ENCODE measurements at places on chromosomes 12 and 14.

GRCh38 chr14:87014856-87015255 is 978.1 kb downstream of the GALC start:
- no peak for DNase-seq

DNA sequence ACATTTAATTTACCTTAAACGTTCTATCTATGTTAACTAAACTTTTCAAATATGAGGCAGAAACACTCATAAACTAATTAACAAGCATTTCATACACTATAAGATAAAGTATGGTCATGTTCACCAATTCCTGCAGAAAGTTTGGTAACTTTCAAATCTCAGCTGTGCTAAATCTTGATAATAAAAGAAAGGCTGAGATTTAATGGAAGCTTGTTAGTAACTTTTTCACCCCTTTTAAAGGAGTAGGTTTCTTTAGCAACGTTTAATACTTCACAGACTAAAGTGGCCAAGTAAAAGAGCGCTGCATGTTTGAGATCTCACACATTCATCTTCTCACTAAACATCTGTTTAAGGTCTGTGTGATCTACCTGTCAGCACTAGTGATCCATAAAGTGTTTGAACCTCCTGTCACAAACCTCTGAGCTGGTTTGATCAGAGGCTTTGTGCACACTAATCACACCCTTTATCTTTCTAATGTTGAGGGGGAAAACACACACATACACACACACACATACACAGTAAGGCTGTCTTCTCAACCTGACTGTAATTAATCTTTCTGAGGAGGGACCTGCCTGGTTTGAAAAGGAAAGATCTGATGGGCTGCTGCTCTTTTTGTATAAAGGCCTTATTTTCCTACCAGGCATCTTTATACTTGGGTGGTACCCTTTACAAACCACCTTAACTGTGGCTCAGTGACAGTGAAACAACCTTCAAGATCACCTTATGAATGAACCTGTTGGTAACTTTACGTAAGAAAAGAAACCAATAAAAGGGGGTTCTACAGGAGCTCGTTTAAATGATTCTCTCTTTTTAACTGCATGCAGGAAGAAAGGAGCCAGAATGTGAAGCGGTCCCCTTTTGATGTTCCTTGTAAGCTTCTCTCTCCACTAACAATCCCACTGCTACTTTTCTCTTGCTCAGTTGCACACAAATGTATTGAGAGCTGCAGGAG is 244.2 kb downstream of the SOX5 start:
- DNase-seq: no peak

- no peak for DNase-seq
Measured at GRCh38 chr12:46387670-46388069, 15.1 kb upstream of the SLC38A2 start.

DNA sequence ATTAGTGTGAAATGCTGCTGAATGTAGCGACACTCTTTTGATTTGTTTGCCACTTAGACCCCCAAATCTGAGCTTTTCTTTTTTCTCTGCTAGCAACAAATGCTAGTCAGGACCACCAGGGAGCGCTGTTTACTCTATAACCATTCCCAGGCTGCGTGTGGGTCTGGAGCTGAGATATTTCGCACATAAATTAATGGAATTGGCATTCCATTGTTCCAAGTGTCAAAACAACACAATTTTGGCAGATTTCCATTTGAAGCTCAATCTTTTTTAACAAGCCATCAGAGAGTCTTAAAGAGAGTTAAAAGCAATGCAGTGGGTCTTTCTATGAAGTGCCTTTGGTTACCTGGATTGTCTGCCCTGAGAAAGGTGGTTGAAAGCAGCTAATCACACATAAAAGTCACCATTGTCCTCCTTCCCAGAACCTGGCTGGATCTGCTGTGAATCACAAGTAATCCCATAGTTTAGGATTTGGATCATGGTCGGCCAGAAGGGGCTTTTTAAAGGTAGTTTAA is 7.4 kb upstream of the TMEM132C start:
- no peak for DNase-seq

DNA sequence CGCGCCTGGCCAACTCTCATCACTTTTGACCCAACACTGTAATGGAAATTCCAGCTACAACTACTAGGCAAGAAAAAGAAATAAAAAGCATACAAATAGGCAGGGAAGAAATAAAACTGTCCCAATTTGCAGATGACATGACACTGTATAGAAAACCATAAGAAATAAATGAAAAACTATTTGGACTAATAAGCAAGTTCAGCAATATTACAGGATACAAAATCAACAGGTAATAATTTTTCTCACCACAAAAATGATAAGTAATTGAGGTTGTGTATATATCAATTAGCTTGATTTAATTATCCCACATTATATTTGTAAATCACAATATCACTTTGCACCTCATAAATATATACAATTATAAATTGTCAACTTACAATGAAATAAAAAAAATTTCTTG is 41.9 kb upstream of the OASL start:
- no peak for DNase-seq

DNA sequence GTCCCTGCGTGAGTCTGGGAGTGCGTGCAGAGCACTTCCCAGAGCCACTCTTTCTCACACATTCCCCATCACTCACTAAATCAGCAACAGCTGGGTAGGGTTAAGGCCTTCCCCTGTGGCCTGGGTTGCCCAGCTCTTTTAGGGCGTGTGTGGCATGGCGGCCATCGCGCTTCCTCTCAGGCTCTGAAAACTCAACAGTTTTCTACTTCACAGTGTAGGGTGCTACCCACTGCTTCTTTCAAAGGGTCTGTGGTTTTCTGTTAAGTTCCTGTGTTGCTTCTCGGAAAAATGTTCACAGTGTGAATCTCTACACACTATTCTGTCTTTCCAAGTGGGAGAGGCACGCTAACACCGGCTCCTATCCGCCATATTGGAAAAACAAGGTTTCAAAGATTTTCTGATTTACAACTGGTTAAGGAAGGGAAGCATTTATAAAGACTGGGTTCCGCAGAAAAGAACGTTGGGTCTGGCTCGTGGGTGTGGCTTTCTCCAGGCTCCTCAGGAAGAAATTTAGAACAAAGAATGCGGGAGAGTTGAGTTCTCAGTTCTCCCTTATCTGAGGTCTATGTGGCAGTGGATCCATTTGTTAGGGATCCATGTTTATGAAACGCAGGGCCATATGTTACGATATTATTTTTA is 34.9 kb upstream of the AEBP2 start:
- DNase-seq: no peak

DNA sequence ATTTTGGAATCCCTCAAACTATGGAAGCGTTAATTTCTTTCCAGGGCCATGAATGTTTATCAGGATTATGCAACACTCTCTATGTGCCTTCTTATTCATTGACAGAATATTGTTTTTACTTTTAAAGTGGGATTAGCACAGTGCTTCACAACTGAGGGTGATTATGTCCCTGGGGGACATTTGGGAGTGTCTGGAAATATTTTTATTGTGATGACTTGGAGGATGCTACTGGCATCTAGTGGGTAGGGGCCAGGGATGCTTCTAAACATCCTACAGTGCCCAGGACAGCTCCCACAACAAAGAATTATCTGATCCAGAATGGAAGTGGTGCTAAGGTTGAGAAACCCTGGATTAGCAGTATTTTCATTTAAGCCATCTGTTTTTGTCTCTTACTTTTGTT is 338.5 kb upstream of the SOX5 start:
- DNase-seq: no peak

DNA sequence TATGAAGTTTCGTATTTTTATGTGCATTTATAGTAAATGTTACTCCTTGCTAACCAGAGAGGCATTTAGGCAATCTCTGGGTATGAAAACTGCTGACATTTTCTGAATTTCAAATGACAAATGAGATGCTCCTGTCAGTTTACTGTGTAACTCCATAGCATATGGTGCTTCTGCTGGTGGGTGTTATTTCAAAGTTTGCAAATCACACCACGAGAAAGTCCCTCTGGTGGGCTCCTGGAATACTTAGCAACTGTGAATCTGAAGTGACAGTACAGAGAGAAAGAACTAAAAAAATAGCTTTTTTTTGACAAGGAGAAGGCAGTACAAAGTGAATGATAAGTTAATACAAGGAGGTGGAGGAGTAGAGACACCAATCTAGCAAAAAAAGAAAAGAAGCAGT is 161.5 kb downstream of the DERA start:
- no peak for DNase-seq

DNA sequence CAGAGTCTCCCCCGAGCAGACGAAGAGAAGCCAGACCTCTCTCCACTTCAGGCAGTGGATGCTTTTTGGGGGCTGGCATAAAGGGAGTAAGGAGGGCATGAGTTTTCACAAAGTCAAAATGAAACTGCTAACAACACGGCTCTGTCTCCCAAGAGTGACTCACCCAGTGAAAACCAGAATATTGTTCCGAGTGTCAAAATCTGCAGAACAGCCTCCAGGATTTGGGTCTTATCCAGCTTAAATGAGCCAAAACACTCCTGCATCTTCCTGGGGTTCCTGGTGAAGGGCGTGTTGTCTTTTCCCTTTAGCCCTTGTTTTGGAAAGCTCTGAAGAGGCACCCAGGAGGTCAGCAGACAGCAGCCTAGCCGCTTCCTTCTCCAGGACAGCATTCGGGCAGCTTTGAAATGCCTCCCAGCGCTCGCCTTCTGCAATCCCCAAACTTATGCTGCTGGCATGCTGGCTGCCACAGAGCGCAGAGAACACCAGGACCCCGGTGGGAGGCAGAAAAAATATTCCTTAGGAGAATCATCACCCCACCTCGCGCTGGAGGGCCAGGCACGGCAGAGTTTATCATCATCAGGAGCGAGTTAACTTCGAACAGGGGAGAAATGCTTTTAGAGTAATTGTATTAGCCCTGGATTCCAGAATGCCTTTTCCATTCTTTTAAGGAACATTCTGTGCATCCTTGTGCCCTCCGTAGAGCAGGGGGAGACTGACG is 117.7 kb upstream of the NCOR2 start:
- DNase-seq: peak; percentile 71

DNA sequence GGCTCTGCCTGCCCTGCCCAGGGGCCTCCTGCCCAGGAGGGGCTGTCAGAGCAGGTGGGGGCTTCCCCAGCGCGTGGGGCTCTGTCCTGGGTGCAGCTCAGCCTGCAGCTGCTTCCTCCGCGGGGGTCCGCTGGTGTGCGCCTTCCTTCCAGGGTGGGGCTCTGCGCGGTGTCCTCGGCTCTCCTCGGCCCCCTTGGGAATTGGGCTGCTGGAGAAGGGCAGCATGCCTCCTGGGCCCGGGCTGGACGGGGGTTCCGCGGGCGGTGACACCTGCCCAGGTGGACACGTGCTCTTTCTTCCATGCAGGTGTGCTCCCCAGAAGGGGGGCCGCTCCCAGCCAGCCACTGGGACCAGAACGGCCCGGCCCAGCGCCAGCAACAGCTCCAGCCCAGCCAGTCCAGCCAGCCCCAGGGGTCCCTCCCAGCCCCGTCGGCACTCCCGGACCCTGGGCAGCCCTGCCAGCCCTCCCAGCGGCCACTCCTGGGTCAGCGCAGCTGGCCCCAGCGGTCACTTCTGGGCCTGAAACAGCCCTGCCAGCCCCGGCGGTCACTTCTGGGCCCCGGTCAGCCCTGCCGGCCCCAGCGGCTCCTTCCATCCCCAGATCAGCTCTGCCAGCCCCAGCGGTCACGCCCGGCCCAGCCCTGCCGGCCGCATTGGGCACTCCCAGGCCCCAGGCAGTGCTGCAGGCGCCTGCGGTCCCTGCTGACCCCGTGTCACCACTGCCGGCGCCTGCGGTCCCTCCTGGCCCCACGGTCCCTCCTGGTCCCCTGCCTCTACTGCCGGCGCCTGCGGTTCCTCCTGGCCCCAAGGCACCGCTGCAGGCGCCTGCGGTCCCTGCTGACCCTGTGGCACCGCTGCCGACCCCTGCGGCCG is 19.1 kb downstream of the FBRSL1 start:
- DNase-seq: no peak

DNA sequence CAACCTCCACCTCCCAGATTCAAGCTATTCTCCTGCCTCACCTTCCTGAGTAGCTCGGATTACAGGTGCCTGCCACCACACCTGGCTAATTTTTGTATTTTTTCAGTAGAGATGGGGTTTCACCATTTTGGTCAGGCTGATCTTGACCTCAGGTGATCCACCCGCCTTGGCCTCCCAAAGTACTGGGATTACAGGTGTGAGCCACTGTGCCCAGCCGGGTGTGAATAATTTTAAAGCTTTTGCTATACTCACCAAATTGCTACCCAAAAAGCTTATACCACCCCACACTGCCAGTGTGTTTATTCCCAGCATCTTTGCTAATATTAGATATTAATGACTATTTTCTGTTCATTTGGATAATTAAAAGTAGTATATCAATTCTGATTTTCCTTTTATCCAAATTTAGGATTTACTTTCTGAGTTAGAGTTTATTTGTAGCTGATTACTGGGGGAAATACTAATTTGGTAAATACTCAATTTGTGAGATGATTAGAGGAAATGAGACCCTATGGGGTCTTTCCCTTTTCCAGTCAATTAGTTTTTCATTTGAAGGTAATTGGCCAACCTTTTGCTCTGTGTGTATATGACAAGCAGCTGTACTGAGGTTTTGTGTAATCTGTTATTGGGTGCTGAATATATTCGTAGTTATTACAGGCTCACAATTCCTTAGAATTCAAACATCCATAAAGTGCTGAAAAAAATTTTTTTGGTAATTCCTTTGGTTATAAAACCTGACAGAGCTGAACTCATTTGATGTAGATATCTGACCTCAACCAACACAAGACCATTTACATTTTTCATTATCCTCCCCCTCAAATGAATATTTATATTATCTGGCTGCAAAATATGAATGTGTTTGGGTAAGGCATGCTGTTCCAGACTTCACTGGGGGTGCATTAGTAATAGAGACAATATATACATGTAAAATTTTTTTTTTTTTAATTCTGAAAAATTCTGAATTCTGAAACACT is 73.6 kb downstream of the ANO6 start:
- DNase-seq: no peak

DNA sequence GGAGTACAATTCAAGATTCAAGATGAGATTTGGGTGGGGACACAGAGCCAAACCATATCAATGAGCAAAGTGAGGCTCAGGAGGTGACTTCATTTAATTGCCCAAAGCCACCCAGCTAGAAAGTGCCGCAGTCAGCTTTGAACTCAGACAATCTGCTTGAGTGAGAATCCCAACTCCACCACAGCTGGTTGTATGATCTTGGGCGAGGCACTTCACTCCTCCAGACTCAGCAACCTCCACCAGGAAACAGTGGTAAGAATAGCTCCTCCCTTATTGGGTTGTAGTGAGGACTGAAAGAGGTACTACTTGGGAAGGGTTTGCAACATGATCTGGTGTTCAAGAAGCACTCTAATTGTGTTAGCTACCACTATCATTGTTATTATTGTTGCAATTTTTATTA is 129.2 kb upstream of the RFLNA start:
- DNase-seq: no peak

DNA sequence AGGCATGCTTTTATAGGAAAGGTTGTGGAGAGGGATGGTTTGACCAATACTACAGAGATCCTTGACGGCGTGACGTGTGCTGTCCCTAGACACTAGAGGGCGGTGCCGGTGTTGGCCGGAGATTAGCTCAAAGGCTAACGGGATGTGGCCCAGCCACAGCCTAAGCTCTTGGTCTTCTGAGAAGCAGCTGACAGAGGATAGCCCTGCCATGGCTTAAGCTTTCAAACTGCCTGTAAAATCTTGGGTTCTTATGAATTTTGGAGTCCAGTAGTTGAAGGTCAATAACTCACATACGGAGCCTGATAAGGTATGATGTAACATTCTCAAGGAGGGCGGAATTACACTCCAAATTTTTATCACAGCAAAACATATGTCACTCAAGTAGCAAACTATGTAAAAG is 515.7 kb upstream of the ATXN7L3B start:
- DNase-seq: peak; percentile 2

GRCh38 chr14:92540472-92541048 is 27.0 kb downstream of the RIN3 start:
- peak; percentile 94 for DNase-seq
